ENCODE measurements at places on chromosomes 2 and 18.

- DNase-seq, result no peak
Measured at GRCh38 chr2:218839430-218839829, 7.8 kb upstream of the PRKAG3 start.

- peak; percentile 60 for DNase-seq
Measured at GRCh38 chr18:52499644-52500043, 159.6 kb downstream of the DCC start.

DNA sequence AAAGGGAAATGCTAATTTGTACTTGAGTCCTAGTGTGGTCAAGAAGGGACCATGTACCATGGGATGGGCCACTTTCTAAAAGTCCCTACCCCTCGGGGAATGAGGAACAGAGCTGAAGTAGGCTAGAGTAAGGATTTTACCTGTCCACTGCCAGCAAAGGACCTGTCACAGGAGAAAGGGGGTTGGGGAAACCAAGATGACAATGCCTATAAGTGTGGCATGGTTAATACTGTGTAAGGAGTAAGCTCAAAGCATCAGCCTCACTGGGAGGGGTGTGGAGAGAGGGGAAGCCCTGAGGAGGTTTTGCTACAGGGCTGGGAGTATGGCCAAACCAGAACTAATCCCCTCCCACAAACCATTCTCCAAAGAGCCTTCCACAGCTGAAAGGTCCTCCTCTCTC, 15.8 kb downstream of the GKN2 start:
- DNase-seq, result no peak

DNA sequence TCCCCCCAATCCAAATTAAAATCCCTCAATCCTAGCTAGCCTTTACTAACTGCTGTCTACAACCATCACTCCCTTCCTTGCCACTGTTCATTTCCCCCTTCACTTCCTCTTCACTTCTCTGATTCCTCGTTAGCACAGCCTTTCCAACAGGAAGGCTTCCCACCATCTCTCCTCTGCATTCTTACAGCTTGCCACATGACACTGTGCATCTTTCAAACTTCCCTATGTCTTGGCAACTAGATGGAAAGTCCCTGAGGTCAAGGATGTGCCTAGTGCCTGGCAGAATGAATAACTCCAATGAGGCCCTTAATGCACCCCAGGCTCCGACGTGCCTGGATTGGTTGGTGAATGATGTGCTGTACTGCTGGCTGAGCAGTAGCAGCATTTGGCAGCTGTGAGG, 15.2 kb downstream of the SAP130 start:
- DNase-seq, result no peak

GRCh38 chr2:72694715-72695496, 130.9 kb downstream of the EXOC6B start:
- DNase-seq, result no peak

DNA sequence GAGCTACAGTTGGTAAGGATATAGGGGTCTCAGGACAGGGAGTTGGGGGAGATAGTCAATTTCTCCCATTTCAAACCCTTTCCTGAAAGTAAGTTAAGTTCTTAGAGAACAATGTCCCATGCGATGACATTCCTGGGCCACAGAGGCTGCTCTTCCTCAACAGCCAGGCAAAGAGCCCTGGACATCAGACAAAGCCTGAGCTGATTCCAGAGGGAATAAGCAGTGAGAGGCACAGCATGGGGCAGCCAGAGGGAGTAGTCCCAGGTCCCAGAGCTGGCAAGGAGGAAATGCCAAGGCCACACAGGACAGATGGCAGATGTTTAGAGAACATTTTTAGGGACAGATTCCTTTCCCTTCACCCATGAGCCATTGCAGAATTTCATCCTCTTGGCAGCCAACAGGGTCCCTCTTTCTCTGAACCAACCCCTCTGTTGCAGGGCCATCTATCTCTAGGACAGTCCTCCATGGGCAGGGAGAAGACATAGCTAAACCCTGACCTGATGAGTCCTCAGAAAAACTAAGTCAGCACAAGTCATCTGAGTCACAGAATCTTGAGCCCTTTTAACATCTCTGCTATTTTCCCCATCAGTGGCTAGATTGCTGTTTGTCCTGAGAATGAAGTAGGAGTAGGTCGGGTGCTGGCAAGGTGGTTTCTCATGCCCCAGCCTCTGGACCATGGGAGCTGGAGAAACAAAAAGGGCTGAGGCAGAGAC, 81.6 kb upstream of the STPG4 start:
- no peak for DNase-seq

GRCh38 chr2:121670181-121670580, 20.9 kb upstream of the CLASP1 start:
- no peak for DNase-seq

GRCh38 chr2:230346921-230347533, 20.0 kb downstream of the SP140L start:
- DNase-seq, result no peak

DNA sequence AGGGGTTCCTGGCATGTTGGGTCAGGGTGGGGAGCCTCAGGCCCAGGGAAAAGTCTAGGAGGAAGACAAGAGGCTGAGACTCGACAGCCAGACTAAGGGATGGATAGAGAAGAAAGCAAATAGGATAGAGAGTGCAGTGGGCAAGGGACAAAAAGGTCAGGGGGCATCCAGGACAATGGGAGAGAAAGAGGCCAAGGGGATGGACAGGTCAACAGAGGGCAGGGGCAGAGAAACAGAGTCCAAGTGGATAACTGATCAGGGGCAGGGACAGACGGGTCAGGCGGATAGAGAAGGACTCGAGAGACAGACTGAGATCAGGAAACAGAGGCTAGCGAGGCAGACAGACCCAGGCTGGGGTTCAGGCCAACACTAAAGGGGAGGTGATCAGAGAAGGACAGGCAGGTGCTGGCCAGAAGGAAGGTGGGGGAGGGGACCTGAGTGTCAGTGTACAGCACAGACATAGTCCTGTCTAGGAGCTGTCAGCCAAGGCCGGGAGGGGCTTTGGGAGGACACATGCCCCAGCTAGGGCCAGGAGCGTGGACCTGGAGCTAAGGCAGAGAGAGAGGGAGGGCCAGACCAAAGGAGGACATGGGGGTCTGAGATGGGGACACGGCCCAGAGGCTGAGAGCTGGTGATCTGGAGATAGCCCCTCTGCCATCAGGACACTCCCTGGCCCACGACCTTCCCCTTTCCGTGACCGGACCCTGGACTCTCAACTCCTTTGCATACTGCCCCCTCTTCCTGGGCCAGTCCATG, 12.2 kb downstream of the ASIC4 start:
- DNase-seq, result no peak

DNA sequence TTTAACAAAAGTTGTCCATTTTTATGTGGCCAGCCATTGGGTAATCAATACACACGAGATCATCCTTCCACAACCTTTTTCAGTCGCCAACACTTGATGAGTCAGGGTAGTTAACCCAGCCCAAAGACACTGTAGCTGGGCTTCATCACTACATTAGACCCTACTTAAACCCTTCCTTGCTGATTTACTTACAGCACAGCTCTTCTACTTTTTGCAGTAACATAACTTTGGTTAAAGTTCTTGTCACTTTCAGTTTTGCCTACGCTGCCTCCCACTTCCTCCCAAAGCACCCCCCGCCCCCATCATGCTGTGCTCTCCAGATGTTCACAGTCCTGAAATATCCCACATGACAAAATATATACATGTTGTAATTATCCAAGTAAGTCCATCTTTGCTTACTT, 103.6 kb downstream of the CDK15 start:
- DNase-seq, result no peak

DNA sequence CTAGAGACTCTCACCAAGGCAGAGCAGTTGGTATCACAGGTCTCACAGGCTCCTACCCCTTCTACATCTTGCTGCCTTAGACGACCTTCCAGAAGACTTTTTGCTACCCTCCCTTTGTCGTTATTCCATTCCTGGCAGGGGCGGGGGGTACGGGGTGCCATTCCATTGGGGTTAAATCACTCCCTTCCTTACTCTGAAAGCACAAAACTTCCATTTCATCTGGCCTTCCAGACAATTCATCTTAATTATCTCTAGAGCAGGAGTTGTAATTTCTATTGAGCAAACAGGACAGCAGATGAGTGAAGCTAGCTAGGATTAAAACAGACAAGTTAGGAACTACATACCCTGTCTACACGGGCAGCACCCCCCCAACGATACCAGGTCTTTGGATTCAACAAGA, 276.2 kb upstream of the TANK start:
- no peak for DNase-seq

DNA sequence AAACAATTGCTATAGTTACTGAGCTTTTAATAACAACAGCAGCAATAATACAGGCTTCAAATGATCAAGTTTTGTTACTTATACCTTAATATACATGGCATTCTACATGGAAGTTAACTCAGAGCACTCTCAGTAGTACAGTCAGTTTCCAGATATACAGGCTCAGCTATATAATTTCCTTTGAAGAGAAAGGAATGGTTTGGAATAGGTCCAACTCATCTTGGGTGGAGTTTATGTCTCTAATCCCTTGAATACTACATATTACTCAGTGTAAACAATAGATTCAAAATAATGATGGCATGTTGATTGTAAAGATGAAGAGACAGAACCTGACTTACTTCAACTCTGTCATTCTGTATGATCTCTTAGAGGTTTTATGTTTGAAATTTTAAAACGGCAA, 174.9 kb downstream of the EPHA4 start:
- DNase-seq, result no peak

DNA sequence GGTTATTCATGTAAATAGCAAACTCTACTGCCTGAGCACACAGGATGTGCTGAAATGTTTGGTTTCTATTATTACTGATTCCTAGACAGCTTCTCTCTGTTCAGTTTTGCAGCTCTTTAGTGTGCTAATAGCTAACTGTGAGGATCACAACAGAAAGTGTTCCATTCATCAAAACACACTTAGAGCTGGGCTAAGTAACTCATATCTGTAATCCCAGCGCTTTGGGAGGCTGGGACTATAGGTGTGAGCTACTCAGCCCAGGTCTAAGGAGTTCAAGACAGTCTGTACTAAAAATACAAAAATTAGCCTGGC, 63.2 kb downstream of the MOGAT1 start:
- DNase-seq, result no peak

- DNase-seq, result no peak
Measured at GRCh38 chr2:17541531-17541950, 1.0 kb downstream of the VSNL1 start.

DNA sequence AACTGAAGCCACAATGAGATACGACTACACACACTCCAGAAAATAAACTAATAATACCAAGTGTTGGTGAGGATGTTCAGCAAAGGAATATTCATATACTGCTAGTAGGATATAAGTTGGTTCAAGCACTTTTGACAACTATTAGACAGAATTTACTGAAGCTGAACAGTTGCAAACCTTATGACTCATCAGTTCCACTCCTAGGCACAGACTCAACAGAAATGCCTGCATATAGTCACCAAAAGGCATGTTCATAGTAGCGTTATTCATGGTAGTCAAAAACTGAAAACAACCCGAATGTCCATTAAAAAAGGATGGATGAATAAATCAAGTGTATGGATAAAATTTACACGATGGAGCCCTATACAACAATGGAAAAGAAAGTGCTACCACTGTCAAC, 232.0 kb downstream of the ANAPC1 start:
- no peak for DNase-seq

DNA sequence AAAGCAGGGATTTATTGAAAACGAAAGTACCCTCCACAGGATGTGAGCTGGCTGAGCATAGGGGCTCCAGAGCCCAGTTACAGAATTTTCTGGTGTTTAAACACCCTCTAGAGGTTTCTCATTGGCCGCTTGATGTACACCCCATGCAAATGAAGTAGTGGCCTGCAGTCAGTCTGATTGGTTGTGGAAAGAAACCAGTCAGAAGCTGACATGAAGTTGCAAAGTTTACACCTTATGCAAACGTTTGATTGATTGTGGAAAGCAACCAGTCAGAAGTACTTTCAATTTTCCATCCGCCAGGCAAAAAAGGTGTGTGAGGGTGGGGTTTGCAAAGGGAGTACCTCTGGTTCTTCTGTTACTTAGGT, 62.3 kb downstream of the VWA3B start:
- no peak for DNase-seq

GRCh38 chr2:129799036-129799958, 180.2 kb upstream of the RAB6C start:
- no peak for DNase-seq

- no peak for DNase-seq
Measured at GRCh38 chr2:14272396-14273075, 360.0 kb upstream of the LRATD1 start.

DNA sequence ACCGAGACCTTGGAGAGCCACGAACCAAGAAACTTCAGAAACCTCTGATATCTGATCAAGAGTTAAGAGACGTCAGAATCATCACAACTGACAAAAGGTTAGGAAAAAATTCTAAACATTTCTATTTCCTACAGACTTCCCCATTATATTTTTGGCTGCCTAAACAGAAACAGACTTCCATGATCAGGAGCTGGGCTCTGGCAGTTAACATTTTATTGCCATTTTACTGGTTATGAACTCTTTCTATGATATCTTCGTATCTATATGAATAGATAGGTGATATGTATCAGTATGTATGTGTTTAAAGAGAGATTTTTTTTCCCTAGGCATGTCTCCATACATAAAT, 31.1 kb upstream of the PPP1R1C start:
- DNase-seq, result no peak

GRCh38 chr2:145597809-145598208, 1077.9 kb upstream of the ZEB2 start:
- DNase-seq, result no peak

GRCh38 chr2:151543876-151544275, 134.2 kb downstream of the RIF1 start:
- no peak for DNase-seq

GRCh38 chr2:39741871-39742270, 37.2 kb downstream of the THUMPD2 start:
- no peak for DNase-seq

- no peak for DNase-seq
Measured at GRCh38 chr2:37013315-37013641, 46.9 kb upstream of the STRN start.

DNA sequence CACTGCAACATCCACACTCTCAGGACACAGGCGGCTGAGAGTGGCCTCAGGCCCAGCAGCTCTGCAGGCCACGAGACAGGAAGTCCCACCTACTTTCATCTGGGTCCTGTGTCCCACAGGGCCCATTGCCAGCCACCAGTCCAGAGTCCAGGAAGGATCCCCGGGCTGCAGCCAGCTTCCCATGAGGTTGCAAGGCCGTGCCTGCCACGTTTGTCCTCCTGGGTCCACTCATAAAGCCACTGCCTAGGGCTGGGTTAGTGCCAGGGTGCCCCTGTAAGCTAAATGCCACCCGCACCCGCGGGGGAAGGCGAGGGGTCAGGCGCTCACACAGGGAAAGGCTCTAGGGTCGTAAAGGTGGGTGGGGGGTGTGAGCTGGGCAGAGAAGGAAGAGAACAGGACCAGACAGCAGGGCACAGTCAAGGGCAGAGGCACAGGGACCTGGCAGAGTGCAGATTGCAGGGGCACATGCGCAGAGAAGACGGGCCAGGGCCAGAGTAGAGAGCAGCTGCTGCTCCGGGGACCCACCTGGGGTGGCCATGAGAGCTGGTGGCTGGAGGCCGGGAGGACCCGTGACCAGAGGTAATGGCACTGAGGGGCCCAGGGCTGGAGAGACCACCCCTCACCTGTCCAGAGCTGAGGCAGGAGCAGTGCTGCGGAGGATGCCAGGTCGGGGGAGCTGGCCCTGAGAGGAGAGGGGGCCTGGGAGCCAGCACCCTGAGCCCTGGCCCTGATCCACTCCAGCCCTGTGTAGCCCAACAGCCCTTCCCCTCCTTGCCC, 8.0 kb downstream of the AGXT start:
- DNase-seq, result no peak

Measured in D341Med (cell line).